ENCODE measurements at places on chromosomes 3 and 15.

DNA sequence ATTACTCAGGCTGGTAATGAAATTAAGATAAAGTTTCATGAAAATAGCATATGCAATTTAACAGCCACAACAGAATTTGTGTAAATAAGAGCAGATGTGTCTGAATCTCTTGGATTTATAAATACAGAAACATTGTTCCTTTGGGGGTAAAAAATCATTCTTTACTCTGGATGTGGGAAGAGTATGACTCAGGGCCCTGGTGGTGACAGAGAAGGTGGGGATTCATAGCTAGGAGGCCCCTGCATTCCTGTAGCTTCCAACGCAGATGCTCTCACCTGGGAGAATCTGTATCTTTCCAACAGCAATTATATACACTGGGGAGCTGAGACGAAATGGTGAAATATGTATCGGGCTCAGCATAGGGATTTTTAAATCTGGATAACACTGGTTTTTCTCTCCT, 167.6 kb upstream of the CADPS start:
- DNase-seq, result no peak

- no peak for DNase-seq
Observed at GRCh38 chr3:58308728-58309127, 2.4 kb downstream of the HTD2 start.

- no peak for DNase-seq
Observed at GRCh38 chr15:34297059-34297458, 40.5 kb downstream of the SLC12A6 start.

DNA sequence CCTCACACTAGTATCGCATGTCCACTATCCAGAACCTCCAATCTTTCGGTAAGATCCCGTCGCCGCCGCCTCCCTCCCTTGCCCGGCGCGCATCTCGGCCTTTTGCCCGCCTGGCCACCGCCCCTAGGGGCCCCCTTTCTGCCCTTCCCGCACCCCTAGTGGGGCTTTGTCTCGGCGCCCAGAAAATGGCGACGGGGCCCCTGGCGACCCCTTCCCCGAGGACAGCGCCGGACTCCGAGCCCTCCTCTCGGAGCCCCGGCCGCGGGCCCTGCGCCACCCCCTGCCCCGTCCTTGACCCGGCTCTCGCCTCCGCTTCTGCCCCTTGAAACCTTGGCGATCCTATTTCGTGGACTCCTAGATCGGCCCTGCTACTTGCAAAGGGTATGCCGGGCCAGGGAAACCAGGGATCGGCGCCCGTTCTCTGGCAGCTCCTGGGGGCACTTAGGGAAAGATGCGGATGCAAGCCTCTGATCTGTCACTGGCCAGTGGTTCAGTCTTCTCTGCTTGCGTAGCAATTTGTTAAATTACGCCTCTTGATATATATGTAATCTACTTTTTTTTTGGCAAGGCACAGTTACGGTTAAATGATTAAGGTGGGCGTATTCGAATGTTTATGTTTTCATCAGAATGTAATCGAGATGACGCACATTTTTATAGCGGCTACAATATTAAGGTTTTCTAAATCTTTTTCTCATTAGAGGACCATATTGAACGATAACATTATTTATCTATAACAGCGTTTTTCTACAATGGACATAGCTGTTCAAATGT, 603 bp downstream of the EIF1B start:
- no peak for DNase-seq

- no peak for DNase-seq
Observed at GRCh38 chr3:54954022-54954421, 26.2 kb upstream of the LRTM1 start.

Data from NCI-H1930 (cell line).